Fibroblast of lung (primary cell): ENCODE measurements at places on chromosomes 11 and 22. TPM values are rescaled to one million over a fixed set of nuclear protein-coding genes. Genes with fewer than 3 reads are reported as not detected.

The OR8J3 gene
- not detected in 2 replicates for total RNA-seq

- DNase-seq = no peak
Observed at GRCh38 chr11:83545494-83546260, 259.5 kb upstream of the CCDC90B start.

The IPO7 gene
- 128 and 174 TPM in 2 replicates for total RNA-seq

The OR8D4 gene
- not detected in 2 replicates for total RNA-seq

The TRIM64 gene
- not detected in 2 replicates for total RNA-seq

The APLNR gene
- not detected in 2 replicates for total RNA-seq

The CENPM gene
- total RNA-seq = 0.77 and 11.6 TPM in 2 replicates

The PDGFB gene
- under 0.01 TPM in 1 of 2 replicates, not detected in the other for total RNA-seq

The MMP10 gene
- total RNA-seq = under 0.01 and 0.66 TPM in 2 replicates

DNA sequence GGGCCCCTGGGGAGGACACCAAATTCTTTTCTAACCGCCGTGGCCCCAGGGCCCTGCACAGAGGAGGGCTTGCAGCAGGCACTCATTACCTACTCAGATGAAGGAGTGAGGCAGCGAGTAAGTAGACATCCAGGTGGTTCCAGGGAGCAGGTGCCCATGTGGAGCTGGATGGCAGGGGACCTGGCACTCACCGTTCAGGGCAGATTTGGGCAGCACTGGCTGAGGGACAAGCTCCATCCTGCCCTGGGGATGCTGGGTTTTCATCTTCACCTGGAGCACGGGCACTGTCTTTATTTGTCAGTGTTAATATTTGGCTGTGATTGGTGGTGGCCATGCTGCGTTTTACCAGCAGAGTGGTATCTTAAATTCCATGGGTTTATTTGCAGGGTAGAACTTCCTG lies 1182.7 kb downstream of the BRD1 start:
- DNase-seq = no peak

DNA sequence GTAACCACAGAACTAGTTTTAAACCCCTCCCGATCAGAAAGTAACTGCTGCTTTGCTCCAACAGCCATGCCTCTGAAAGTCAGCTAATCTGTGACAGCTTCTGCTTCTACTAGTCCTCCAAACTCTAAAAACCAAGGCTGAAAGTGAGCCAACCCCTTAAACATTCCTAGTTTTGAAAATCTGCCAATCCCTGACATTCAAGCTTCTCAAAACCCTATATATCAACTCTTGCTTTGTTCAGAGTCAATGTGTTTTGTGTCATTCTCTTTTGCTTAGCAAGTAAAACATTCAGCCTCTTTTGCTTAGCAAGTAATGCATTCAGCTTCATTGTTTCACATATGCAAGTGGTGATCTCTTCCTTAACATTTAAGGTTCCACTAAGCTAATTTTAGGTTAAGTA lies 56.9 kb downstream of the ATG16L2 start:
- DNase-seq = peak; percentile 69
